Stimulated activated CD4-positive, alpha-beta T cell treated with anti-CD3 and anti-CD28 coated beads, Interleukin-1b, Interleukin-23, amount 100 ng/mL, for 1 hour (primary cell): ENCODE measurements at places on chromosomes 5 and 9.

- DNase-seq: no peak
These were observed 949 bp downstream of the SERINC5 start for GRCh38 chr5:80254767-80255430.

- DNase-seq: no peak
These were observed 264.2 kb downstream of the MAST4 start for GRCh38 chr5:66860199-66860975.

GRCh38 chr9:130040984-130041647 is 1.9 kb downstream of the FNBP1 start:
- DNase-seq: no peak

- DNase-seq: no peak
These were observed 28.7 kb downstream of the ANXA1 start for GRCh38 chr9:73180403-73180802.

GRCh38 chr9:5195463-5195862 is 10.0 kb upstream of the INSL6 start:
- no peak for DNase-seq

DNA sequence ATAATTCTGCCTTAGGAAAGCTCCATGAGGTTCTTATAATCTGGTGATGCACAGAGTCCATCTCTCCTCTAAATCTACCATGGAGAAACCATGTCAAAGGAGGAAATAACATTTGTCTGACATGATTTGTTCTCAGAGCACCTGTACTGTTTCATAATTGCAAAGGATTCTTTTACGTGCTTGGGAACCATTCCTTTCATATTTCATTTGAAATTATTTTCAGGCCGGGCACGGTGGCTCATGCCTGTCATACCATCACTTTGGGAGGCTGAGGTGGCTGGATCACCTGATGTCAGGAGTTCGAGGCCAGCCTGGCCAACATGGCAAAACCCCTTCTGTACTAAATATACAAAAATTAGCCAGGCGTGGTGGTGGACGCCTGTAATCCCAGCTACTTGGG is 65.4 kb downstream of the UGCG start:
- no peak for DNase-seq

- DNase-seq: no peak
These were observed 4.5 kb downstream of the POU4F3 start for GRCh38 chr5:146342882-146343865.

DNA sequence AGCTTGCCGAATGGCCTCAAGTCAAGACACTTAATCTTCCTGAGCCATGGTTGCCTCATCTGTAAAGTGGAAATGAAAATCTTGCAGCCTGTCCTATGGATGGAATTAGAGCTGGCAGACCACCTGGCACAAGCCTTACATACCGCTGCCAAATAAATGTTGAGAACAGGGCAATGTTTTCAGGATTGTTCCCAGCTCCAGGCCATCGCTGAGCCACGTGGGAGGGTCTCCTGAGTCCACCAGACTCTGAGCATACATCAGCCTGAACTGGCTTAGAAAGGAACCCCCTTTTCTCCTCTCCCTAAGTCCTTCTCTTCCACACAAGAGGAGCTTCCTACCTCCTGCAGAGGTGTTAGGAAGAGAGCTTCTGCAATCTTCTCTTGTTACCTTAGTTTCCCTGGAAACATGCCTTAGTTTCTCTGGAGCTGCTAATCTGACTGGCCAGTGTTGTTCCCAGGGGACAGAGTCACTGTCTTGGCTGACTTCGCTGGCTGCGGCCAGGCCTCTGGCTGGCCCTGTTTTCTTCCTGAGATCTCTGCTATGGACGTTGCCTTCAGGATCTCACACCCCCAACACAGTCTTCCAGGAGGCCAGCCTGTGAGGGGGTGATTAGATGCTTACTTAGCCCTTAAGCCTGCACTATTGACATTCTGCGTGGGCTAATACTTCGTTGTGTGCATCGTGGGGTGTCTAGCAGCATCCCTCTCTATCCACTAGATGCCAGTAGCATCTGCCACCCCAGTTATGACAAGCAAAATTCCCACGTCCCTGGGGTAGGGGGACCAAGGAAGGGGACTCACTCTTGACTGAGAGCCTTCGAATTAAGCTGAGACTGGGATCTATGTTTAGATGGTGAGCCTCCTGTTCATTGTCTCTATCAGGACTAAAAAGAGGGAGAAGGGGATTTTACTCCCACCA is 62.2 kb downstream of the BOD1 start:
- no peak for DNase-seq

DNA sequence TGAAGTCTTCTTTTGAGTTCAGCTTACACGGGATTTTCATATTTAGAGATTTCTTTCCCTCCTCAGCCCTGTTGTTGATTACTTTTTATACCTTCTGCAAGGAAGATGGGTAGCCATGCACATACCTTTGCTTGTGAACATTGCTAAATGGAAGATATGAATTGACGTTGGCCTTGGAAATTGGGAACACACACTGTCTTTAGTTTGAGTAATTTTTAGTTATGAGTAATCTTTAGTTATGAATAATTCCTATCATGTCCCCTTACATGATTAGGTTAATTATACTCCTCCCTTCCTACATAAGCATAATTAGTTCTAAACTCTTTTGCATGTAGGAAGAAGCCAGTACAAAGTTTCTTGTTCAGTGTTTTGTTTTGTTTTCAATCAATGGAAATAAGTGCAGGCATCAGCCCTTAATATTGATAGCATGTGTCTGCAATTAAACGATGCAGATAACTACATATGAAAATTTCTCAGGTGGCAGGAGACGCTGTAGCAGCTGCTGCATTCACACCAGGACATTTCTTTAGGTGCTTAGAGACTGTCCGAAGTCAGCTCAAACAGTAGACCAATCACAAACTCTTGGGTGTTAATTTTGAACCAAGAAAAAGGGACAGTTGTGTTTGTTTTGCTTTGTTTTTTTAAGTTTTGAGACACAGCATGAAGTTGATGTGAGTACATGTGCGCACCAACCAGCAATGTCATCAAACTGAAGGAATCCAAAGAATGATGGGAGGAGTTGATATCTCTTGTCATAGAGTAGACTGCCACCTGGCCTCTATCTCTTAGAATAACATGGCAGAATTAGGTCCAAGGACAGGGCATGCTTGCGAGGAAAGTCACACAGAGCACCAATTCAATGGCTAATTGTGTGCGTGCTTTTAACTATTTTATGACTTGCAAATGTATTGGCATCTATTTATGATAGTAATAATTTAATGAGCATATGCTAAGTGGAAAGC is 51.4 kb downstream of the SMARCA2 start:
- no peak for DNase-seq

- no peak for DNase-seq
These were observed 42.4 kb downstream of the NTRK2 start for GRCh38 chr9:84711936-84712335.

DNA sequence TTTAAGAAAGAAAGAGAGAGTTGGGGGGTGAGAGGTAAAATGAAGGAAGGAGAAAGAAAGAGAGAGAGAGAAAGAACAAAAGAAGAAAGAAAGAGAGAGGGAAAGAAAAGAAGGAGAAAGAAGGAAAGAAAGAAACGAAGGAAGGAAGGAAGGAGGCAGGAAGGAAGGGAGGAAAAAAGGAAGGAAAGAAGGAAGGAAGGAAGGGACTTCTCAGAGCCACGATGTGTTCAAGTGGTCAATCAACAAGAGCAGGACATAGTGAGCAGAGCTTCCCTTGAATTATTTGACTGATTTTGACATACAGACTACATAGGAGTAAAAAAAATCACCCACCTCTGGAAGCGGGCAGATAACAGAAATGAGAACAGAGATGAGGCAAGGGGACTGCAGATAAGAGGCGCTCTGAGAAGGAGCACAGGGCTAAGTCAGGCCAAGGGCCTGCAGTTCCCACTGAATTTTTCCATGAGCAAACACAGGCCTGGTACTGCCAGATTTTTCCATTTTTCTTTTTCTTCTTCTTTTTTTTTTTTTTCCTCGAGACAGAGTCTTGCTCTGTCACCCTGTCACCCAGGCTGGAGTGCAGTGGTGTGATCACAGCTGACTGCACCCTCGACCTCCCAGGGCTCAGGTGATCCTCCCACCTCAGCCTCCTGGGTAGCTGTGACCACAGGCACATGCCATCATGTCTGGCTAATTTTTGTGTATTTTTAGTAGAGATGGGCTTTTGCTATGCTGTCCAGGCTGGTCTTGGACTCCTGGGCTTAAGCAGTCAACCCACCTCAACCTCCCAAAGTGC is 77.7 kb upstream of the IL17B start:
- DNase-seq: no peak

DNA sequence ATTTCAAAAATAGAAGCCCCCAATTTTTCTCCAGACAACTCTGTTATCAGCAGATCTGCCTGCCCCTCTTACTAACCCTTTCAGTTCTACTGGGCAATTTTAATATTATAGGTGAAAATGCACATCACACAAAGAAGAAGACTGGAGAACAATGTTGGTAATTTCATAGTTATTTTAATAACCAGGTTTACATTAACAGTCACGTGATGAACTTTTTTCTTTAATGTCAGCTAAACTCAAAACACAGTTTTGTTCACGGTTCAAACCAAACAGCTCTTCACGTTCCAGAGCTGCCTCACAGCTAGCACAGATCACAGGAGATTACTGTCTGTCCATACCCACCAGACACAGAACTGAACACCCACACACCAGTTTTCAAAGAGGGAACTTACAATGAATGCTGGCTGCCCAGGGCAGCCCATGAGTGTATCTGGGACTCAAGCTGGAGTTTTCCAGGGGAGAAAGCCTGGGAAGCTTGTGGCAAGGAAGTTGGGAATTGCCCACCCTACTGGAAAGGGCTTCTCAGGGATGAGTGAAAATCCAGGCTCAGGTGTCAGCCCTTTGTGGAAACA is 119.1 kb downstream of the DPYSL3 start:
- no peak for DNase-seq

- no peak for DNase-seq
These were observed 90.6 kb upstream of the RUFY1 start for GRCh38 chr5:179459771-179460170.

DNA sequence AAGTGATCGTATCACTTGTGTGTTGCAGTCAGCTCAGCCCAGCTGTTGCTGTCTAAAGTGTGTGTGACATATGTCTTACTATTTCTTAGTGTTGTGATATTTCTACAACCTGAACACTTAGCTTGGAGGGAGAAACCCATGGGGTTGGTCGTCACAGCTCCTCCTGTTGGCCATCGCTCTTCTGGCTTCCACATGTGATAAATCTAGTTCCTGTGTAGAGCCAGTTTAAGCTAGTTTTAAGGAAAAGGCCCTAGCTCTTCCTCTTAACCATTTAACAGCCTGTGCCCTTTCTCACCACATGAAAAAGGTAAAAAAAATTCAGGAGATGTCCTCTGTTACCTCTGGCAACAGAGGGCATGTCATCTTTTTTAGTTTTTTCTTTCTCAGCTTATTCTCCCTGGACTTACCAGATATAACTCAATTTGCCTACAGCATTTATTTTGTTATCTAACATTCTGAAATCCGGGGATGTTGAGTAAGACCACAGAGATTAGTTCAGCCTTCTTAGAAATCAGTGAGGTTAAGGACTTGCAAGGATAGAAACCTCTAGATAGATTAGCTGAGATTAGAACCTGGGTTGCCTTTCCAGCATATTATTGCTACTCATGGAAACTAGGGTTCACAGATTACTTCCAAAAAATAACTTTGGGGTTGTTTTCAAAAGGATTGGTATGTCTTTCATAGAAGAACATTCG is 100.4 kb downstream of the GAPVD1 start:
- DNase-seq: no peak

DNA sequence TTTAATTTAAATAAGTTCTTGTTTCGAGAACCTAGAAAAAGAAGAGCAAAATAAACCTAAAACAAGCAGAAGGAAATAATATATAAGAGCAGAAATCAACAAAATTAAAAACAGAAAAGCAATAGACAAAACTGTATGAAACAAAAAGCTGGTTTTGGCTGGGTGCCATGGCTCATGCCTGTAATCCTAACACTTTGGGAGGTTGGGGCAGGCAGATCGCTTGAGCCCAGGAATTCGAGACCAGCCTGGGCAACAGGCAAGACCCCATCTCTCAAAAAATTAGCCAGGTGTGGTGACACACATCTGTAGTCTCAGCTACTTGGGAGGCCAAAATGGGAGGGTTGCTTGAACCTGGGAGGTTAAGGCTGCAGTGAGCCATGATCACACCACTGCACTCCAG is 59.2 kb upstream of the OTP start:
- no peak for DNase-seq
